ENCODE measurements at places on chromosomes 11 and 22.
A peak's percentile ranks its signal among the peaks of the same experiment; 100 is the strongest.

- H3K4me3 ChIP-seq: no peak overlapping the region
- no peak overlapping the region for H3K27ac ChIP-seq
- no peaks in the 10 kb centered on the region for H3K4me1 ChIP-seq
- no peaks in the 10 kb centered on the region for H3K36me3 ChIP-seq
Measured at GRCh38 chr11:5335170-5335569, 8.2 kb downstream of the OR51B5 start.

DNA sequence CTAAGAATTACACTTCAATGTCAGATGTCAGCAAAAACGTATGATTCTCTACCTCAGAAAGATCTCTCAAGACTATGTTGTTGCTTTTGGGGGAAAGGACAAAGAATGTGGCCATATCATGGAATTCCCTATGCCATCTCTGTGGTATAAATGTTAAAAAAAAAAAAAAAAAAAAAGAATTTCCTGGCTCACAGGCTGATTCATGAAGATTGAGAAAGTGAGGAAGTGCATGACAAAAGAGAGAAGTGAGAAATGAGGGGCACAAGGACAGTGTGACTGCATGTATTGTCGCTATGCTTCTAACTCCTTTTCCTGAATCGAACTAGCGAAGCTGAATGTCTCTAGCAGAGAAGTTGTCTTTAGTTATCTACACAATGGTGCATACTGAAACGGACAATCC lies 80.6 kb upstream of the CARD18 start:
- no peak for DNase-seq
- no peaks in the 10 kb centered on the region for H3K4me1 ChIP-seq
- no peaks in the 10 kb centered on the region for H3K36me3 ChIP-seq
- H3K4me3 ChIP-seq: no peak overlapping the region
- no peak overlapping the region for H3K27ac ChIP-seq

- no peak overlapping the region for H3K27ac ChIP-seq
- H3K4me1 ChIP-seq: no peaks in the 10 kb centered on the region
- no peak for DNase-seq
- no peaks in the 10 kb centered on the region for H3K36me3 ChIP-seq
Measured at GRCh38 chr11:13984616-13985450, 22.3 kb downstream of the SPON1 start.

DNA sequence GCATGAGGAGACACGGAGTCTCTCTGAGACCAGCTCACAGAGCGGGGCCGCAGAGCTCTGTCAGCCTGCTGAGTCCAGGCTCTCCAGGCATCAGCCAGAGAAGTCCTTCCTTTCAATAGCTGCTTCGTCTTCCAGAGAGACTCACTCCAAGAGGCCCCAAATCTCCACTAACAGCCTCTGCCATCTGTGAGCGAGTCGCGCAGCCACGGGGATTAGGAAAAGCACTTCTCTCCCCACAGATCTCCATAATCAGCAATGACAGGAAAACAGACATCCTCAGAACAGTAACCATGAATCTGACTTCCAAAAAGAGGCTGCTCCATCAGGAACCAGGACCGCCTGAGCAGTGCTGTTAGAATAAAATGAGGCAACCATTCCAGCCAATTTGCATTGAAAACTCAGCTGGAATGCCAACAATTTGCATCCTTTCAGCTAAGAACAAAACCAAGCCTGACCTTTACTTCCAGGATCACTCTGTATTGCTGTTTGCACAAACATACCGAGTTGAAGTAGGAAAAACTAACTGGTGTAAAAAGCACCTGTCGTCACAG lies 65.4 kb downstream of the SMCO4 start:
- H3K27me3 ChIP-seq: no peaks in the 10 kb centered on the region
- H3K4me3 ChIP-seq: no peak overlapping the region

GRCh38 chr11:62918531-62918930 lies 2.6 kb downstream of the CHRM1 start:
- DNase-seq: no peak
- H3K27me3 ChIP-seq: peaks cover 14% of the 10 kb centered on the region
- H3K36me3 ChIP-seq: no peaks in the 10 kb centered on the region
- no peak overlapping the region for H3K4me3 ChIP-seq

- no peak overlapping the region for H3K27ac ChIP-seq
- H3K36me3 ChIP-seq: no peaks in the 10 kb centered on the region
- H3K4me3 ChIP-seq: no peak overlapping the region
- DNase-seq: peak; percentile 79
Measured at GRCh38 chr11:75802913-75803820, 11.8 kb upstream of the UVRAG start.

GRCh38 chr11:120280600-120281051 lies 40.7 kb downstream of the POU2F3 start:
- DNase-seq: no peak
- H3K4me3 ChIP-seq: no peak overlapping the region
- no peaks in the 10 kb centered on the region for H3K4me1 ChIP-seq
- H3K27me3 ChIP-seq: peaks cover 5% of the 10 kb centered on the region
- H3K27ac ChIP-seq: no peak overlapping the region

GRCh38 chr11:76453248-76453647 lies 8.4 kb downstream of the EMSY start:
- peaks cover 26% of the 10 kb centered on the region for H3K36me3 ChIP-seq
- H3K4me3 ChIP-seq: no peak overlapping the region
- no peak overlapping the region for H3K27ac ChIP-seq
- no peak for DNase-seq

GRCh38 chr22:36077271-36077670 lies 48.6 kb upstream of the RBFOX2 start:
- H3K4me1 ChIP-seq: no peaks in the 10 kb centered on the region

DNA sequence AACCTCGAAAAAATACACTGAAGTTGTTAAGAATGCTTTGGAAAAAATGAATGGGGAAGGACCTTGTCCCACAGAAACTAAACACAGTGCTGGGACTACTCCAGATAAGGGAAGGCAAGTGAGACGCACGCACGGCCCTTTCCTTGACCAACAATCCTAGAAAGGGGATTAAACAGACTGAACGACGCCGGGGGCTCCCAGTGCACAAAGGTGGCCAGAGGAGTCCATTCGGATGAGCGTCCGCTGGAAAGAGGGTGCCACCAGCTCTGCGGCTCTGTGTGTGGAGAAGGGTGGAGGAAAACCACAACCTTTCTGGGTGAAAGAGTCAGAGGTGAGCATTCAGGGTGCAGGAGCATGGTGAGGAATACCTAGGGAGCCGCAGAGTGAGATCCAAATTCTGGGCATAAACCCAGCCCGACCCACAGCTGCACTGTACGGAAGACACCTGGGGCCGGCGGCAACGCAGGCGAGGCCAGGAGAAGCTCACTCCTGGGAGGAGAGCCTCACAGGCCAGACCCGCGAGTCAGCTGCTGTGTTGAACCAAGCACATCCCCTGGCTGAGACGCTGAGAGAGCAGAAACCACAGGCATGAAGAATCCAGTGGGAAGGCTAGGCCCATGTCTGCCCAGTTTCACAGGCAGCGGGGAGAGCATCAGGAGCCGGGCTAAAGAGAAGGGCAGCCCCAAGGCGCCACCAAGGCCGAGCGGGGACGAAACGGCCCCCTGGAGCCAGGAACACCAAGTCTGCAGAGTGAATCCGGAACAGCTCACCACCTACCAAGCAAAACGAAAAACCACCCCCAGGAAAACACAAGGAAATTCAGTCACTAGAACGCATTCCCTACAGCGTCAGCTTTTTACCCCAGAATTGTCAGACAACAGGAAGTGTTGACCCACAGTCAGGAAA lies 177.1 kb downstream of the BRD1 start:
- no peak overlapping the region for H3K4me3 ChIP-seq
- DNase-seq: no peak
- no peak overlapping the region for H3K27ac ChIP-seq
- peaks cover 10% of the 10 kb centered on the region for H3K4me1 ChIP-seq
- H3K36me3 ChIP-seq: peaks cover 8% of the 10 kb centered on the region

DNA sequence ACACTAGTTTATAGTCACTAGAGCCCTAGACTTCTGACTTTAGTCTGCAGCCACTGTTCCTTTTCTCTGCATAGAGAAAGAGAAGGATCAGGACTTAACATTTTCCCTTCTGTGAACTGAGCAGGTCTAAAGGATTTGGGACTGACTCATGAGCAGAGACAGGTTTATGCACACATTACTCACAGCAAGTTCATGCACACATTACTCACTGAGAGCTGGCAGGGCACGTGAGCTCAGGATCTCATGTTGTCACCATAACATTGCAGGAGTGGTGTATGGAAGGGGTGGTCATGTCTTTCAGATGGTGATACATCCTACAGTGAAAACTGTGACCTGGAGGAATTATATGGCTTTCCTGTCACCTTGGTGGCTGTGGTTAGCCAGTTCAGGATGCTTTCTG lies 56.4 kb downstream of the CEP164 start:
- no peak overlapping the region for H3K4me3 ChIP-seq
- H3K27ac ChIP-seq: no peak overlapping the region
- DNase-seq: no peak

DNA sequence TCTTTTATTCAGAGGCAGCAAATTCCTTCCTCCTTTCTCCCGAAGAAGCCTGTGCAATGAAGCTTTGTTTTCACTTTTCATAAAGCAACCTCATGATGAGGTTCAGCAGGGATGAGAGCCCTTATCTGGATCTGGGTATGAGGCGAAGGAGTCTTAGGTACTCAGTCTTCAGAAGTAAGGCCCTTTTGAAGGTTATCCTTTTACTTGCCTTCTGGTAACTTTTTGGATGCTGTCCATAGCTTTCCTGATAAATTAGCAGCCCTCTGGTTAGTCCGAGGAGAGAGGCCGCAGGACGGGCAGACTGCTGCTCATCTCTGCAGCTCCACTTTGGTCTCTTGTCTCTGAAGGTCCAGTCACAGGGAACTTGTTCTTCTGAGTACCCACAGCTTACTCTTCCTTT lies 1.1 kb downstream of the TRIM22 start:
- H3K4me3 ChIP-seq: peak overlapping the region; percentile 89
- H3K4me1 ChIP-seq: peaks cover 47% of the 10 kb centered on the region
- no peaks in the 10 kb centered on the region for H3K27me3 ChIP-seq

DNA sequence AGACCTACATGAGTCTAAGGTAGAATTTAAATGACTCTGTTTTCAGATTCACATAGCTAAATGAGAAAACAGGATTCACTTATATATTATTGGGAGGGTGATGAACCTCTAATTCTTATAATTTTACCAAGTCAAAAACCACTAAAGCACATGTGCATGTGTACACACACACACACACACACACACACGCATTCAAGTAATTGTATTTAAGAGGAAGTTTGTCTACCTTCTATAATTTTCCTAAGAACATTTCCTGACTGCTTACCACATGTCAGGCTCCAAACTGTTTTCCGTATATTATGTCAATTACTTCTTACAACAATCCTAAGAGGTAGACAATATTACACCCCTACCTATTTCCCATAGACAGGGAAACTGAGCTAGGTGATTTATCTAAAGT lies 6.7 kb downstream of the RNF141 start:
- no peaks in the 10 kb centered on the region for H3K27me3 ChIP-seq
- H3K4me1 ChIP-seq: peaks cover 2% of the 10 kb centered on the region
- H3K27ac ChIP-seq: no peak overlapping the region
- H3K36me3 ChIP-seq: peaks cover 8% of the 10 kb centered on the region

DNA sequence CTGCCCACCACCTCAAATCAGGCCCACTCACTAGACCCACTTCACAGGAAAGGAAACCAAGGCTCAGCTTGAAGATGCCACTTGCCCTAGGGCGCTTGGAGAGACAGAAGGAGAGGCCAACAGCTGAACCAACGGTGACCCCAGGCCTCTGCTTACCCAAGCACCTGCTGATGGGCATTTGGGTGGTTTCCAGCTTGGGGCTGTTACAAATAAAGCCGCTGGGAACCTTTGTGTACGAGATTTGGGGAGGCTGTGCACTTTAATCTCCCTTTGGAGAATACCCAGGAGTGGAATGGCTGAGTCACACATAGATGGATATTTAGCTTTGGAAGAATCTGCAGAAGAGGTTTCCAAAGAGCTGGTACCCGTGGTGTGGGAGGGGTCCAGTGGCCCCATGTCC lies 50.9 kb upstream of the LINC01488 start:
- H3K27me3 ChIP-seq: peaks cover 18% of the 10 kb centered on the region
- no peak overlapping the region for H3K4me3 ChIP-seq
- no peak for DNase-seq
- peaks cover 9% of the 10 kb centered on the region for H3K4me1 ChIP-seq
- no peak overlapping the region for H3K27ac ChIP-seq
- H3K36me3 ChIP-seq: no peaks in the 10 kb centered on the region

- H3K27ac ChIP-seq: no peak overlapping the region
- no peak for DNase-seq
- no peaks in the 10 kb centered on the region for H3K36me3 ChIP-seq
- no peak overlapping the region for H3K4me3 ChIP-seq
- H3K4me1 ChIP-seq: peaks cover 9% of the 10 kb centered on the region
- H3K27me3 ChIP-seq: peaks cover 1% of the 10 kb centered on the region
Measured at GRCh38 chr11:68007498-68008380, 2.4 kb upstream of the ALDH3B1 start.

DNA sequence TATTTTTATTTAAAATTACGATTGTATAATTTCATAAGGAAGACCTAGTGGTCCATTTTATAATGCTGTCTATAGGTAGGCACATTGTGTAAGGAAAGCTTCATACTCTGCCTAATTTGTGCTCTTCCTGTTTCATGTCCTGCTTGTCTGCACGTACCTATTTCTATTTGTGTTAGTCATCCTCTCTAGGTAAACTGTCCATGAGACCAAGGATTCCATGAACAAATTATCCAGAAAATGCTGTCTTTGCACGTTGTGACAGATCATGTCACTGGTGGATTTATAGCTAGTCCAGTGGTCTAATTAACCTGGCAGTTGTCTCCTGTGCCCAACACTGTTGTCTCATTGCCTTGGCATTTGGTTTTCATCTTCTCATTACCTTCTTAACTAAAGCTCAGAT lies 44.7 kb downstream of the DNAJC24 start:
- no peak overlapping the region for H3K4me3 ChIP-seq
- H3K4me1 ChIP-seq: no peaks in the 10 kb centered on the region
- no peaks in the 10 kb centered on the region for H3K27me3 ChIP-seq
- DNase-seq: no peak

- H3K4me1 ChIP-seq: peaks cover 28% of the 10 kb centered on the region
- H3K27ac ChIP-seq: no peak overlapping the region
- H3K27me3 ChIP-seq: no peaks in the 10 kb centered on the region
- H3K4me3 ChIP-seq: no peak overlapping the region
- DNase-seq: no peak
- no peaks in the 10 kb centered on the region for H3K36me3 ChIP-seq
Measured at GRCh38 chr11:73748300-73748699, 12.6 kb downstream of the RAB6A start.

- H3K4me3 ChIP-seq: no peak overlapping the region
- H3K27me3 ChIP-seq: peaks cover 5% of the 10 kb centered on the region
- H3K36me3 ChIP-seq: no peaks in the 10 kb centered on the region
- no peak overlapping the region for H3K27ac ChIP-seq
- no peaks in the 10 kb centered on the region for H3K4me1 ChIP-seq
Measured at GRCh38 chr11:32722255-32722654, 72.2 kb downstream of the CCDC73 start.

DNA sequence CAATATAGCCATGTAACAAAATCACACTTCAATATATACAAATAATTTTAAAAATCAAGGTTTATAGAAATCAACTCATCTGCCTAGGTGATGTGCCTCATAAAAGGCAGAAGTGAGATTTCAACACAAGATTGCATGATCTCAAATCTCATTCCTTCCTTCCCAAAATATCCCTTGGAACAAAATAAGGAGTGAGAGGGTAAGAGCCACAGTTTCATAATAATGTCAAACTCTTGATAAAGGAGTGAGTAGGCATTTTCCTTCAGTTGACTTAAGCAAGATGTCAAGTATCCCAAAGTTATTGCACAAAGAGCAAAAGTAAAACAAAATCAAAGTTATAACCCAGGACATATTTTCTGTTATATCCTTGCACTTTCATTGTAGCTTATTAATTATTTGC lies 81.3 kb downstream of the C22orf31 start:
- no peak overlapping the region for H3K4me3 ChIP-seq
- H3K27ac ChIP-seq: no peak overlapping the region
- H3K27me3 ChIP-seq: peaks cover 21% of the 10 kb centered on the region
- DNase-seq: no peak
- H3K4me1 ChIP-seq: peaks cover 3% of the 10 kb centered on the region

GRCh38 chr11:69370984-69371709 lies 77.2 kb downstream of the MYEOV start:
- no peaks in the 10 kb centered on the region for H3K4me1 ChIP-seq
- H3K27ac ChIP-seq: no peak overlapping the region
- H3K27me3 ChIP-seq: no peaks in the 10 kb centered on the region
